Heart left ventricle (tissue), 16 donors: ENCODE measurements at places on chromosomes 4 and X. TPM values are rescaled to one million over a fixed set of nuclear protein-coding genes. Genes with fewer than 3 reads are reported as not detected.
A peak's percentile ranks its signal among the peaks of the same experiment; 100 is the strongest.

FAM53A gene
- 1.0 TPM for total RNA-seq

MAGEA12 gene
- not detected for total RNA-seq

CT45A5 gene
- total RNA-seq = not detected

- DNase-seq = no peak
These were observed 143.8 kb downstream of the FBXW7 start for GRCh38 chr4:152392079-152392478.

DNA sequence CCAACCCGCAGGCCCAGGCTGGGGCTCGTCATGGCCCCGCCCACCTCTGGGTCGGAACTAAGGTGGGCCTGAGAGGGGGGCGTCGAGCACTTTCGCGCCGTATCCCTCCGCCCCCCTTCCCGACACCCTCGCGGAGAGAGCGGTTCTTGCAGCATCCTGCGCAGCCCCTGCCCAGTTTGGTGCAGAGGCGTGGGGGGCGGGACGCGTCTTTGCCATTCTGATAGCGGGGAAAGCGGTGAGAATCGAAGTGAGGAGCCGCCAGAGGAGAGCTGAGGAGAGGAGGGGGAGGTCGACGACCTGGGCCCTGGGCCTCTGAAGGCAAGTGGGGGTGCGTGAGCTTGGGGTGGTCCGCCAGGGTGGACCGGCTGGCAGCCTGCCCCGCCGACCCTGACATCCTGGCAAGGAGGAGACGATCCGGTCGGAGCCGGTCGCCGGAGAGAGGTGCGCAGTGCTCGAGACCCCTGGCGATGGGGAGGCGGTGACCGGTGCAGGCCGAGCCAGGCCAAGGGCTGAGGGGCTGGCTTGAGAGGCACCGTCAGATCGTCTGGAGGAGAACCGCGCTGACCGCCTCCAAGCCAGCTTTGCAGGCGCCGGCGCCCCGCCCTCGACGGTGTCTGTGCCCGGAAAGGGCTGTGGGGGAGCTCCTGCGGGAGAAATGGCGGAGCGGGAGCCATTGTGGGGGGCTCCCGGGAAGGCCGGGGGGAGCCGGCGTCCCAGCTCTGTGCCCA is 25.5 kb downstream of the GPRASP3 start:
- DNase-seq = peak; percentile 23

- DNase-seq = no peak
These were observed 730 bp downstream of the MANBA start for GRCh38 chr4:102759831-102760644.
